ENCODE measurements at places on chromosomes 2 and 18. TPM values are rescaled to one million over a fixed set of nuclear protein-coding genes. Genes with fewer than 3 reads are reported as not detected.
A peak's percentile ranks its signal among the peaks of the same experiment; 100 is the strongest.

TMSB10 gene
- total RNA-seq: 3,566 TPM

DNA sequence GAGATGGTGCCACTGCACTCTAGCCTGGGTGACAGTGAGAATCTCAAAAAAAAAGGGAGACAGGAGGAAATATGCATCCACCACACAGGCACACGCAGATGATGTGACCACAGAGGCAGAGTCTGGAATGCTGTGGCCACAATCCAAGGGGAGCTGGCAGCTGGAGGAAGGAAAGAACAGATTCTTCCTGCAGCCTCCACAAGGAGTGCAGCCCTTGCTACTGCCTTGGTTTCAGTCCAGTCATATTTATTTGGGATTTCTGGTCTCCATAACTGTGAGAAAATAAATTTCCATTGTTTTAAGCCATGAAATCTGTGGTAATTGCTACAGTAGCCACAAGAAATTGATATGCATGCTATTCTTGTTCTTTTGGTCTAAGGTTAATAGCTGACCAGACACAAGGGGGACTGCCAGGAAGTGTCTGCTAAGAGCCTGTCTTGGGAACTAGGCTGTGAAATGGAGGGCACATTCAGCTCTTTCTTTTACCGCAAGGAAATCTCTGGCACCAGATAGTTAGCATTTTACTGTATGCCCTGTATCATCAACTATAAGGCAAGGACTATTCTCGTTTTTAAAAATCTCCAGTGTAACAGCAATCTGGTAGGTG is 133.1 kb upstream of the SEC11C start:
- no peak for DNase-seq

GRCh38 chr18:52451851-52452250 is 111.9 kb downstream of the DCC start:
- no peak for DNase-seq

SH3RF3 gene
- total RNA-seq: 7.5 TPM

GRCh38 chr2:120712180-120712681 is 23.4 kb upstream of the GLI2 start:
- peak; percentile 63 for DNase-seq

GRCh38 chr2:24822049-24822706 is 29.0 kb downstream of the CENPO start:
- no peak for DNase-seq

DNA sequence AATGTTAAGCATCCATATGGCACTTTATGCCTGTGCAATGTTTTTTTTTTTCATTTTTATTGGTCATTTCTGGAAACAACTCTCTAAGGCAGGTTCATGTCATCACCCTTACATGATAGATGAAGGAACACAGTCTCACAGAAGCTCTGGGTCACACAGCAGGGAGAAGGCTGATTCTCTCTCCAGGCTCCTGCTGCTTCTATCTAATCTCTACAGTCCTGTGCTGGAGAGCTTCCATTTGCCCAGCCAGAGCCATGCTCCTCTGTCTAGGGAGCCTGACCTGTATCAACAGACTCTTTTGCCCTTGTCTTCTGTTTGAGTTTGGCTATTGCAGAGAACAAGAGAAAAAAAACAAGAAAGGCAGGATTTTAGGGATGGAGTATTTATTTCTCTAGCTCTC is 584.8 kb downstream of the MBD2 start:
- DNase-seq: peak; percentile 6

GRCh38 chr18:22337833-22338232 is 79.9 kb downstream of the CTAGE1 start:
- DNase-seq: peak; percentile 87

GAL3ST2 gene
- total RNA-seq: 2.2 TPM

MTERF4 gene
- total RNA-seq: 57.1 TPM

RESP18 gene
- total RNA-seq: not detected

TUBA4B gene
- total RNA-seq: 0.72 TPM

DNA sequence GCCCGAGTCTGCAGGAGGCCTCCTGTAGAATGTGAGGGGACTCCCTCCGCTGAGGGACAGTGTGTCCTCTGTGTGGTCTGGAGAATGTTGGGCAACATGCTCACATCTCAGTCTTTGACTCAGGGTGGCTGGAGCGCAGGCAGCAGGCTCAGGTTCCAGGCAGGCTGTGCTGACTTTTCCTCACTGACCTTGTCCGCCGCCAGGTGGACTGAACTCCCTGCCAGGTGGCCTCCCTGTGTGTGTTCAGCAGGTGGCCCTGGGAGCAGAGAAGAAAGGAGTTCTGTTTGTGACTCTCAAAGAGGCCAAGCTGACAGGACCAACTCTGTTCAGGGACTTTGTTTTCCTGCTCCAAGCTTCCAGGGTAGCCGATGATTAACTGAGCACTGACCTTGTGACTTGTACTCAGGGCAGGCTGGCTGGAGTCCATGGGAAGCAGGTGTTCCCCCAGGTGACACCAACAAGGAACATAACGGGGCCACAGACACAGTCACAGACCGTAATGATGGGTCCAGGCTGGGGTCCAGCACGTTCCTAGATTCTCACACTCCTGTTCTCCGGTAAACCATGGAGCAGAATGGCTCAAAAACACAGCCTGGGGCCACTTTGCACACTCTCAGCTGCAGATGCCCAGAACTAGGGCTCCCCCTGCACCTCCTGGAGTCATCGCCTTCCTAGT is 439.8 kb downstream of the RNF144A start:
- DNase-seq: no peak

DNA sequence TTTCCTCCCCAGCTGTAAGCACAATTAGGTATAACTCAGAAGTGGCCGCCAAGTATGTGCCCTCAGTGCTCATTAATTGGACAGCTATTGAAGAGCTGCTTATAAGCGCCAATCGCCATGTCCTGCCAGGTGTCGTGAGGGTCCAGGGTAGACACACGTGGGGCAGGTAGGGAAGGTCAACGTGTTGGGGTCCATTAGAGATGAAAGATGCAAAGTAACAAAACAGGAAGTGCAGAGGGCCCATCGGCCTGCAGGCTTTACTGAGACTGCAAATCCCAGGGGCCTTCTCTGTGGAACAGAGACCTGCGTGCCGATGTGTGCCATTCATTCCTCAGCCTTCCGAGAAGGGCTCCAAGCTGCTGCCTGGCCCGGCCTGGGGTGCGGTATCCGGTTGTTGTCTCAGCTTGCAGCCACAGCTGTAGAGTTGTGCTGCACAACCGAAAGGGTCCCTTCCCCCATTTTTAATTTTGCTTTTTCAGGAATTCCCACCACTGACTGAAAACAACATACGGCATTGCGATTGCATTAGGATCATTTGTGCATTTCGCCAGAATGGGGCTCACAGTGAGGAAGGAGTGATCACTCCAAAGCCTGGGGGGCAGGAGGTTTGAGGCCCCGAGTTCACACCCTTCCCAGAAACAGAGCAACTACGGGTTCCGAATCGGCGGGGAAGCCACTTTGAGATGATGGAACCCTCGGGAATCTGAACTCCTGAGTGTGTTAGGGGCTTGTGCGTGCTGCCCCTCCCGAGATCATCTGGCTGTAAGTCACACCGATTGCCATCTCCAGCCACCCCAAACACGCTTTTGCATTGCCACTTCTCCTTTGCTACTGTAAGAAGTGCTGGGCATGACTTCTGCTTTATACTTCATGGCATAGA is 94.3 kb downstream of the TSHZ1 start:
- no peak for DNase-seq

GRCh38 chr2:217910875-217911212 is 92.0 kb downstream of the TNS1 start:
- DNase-seq: peak; percentile 50

DNA sequence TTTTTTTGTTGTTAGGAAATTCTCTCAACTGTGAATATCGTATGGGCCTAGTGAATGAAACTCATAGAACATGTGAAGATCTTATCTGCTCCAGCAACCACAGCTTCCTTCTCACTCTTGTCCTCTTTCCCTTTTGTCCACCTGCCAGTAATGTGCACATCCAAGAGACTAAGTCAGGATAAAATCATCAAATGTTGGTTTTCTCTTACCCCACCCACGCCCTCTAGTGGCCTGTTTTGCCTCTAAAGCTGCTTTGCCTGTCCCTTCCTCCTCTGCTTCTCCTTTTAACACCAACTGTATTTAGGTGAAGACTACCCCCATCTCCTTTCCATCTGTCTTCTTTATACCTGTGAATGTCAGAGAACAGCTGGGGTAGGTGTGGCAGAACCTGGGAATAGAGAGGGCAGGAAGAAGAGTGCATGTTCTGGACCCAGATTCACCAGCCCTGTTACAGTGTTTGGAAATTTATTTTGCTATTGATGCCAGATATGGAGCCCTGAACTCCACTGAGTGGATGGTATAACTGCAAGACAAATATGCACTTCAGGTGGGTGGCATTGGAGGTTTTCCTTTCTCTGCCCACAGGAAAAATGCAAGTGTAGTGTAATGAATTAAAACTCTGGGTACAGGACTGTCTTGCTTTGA is 8.4 kb upstream of the MGAT5 start:
- DNase-seq: peak; percentile 51

- no peak for DNase-seq
These were observed 6.3 kb upstream of the ADGRF3 start for GRCh38 chr2:26352892-26353291.

DNA sequence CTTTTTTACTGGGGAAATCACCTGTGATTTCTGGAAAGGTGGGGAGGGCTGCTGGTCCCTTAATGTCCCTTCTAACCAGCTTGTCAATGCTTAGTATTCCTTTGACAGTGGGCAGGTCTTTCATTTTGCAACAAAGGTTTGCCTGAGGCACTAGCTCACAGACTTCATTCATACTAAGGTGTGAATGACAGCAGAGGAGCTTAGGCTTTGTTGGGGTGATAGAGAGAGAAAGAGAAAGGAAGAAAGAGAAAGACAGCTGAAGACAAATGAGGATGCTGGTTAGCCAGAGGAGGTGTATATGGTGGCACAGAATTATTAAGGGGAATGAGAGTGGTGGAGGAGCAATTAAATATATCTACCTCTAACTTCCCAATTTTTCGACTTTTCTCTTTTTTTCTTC is 28.9 kb upstream of the GTF2A1L start:
- no peak for DNase-seq

GRCh38 chr18:75556841-75557240 is 129.3 kb upstream of the SMIM21 start:
- no peak for DNase-seq

DNA sequence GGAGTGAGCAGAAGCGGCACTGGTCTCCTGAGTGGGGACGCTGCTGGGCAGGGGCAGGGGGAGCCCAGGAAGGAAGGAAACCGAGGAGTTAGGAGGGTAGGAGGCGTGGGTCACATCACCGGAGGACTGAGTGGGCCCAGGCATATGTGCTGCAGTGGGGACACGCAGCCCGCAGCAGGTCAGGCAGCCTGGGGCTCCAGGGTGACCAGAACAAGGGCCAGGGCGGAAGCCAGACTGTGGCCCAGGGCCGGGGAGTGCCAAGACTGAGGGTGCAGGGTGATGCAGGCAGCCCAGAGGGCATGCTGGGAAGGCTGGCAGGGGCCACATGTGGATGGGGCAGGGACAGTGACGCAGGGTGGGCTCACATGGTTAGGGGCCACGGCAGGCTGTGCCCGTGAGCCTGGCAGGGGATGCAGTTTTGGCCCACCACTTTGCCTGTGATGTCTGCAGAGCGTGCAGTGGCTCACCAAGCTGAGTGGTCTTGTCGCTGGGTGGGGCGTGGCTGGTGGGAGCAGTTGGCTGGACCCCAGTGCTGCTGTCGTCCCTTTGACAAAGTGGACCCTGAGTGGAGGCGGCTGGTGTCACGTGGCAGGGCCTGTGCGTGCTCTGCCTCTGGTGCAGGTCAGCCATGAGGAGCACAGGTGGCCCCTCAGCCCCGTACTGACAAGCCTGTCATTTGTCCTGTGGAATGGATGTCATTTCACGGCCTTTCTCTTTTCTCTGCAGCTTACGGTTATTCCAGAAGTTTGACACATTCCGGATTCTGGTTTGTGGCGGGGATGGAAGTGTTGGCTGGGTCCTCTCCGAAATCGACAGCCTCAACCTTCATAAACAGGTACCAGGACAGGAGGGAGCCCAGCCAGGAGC is 87.1 kb downstream of the DGKD start:
- DNase-seq: no peak

NTSR2 gene
- total RNA-seq: not detected

KCTD1 gene
- total RNA-seq: 6.0 TPM

ASAP2 gene
- total RNA-seq: 11.3 TPM

SPATA3 gene
- total RNA-seq: not detected

COL3A1 gene
- 35,960 TPM for total RNA-seq

DNA sequence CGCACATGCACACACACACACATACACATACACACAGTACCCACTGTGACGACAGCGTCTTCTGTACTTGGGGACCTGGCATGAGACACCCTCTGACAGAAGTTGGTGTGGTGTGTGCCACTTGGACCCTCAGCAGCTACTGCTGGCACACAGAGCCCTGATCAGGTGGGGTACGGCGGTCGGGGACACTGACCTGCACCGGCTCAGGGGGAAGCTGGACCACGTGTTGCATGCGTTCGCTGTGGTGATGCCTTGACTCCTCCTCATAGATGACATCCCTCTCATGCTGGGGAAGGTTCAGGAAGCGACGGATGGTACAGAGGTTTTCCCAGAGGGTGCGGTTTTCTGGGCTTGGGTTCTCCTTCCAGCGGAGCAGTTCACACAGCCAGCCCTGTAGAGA is 149.2 kb downstream of the SATB2 start:
- no peak for DNase-seq

DNA sequence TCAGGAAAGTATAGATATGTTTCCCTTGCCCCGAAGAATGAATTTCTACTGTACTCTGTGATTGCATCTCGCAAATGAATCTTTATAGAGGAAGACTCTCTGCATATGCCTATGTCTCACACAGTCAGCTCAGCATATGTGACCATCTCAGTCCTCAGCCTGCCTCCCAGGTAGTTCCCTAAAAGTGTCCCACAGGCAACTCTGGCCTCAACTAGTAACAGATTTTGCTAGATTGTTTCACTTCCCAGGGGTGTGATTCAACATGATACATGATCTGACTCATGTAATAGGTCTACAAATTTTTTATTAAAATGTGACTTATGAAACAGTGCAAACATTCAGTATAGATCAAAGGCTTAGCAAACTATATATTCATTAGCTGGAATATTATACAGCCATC is 296.6 kb upstream of the CRIM1 start:
- no peak for DNase-seq

CLHC1 gene
- 116 TPM for total RNA-seq

- DNase-seq: no peak
These were observed 182.6 kb downstream of the PDE11A start for GRCh38 chr2:177889818-177890460.

LRRC30 gene
- 3.4 TPM for total RNA-seq

TUBA3E gene
- not detected for total RNA-seq

SLC25A52 gene
- total RNA-seq: not detected

Data from umbilical cord (tissue), 2 donors.